ENCODE measurements at places on chromosomes 5 and 9.
A peak's percentile ranks its signal among the peaks of the same experiment; 100 is the strongest.

DNA sequence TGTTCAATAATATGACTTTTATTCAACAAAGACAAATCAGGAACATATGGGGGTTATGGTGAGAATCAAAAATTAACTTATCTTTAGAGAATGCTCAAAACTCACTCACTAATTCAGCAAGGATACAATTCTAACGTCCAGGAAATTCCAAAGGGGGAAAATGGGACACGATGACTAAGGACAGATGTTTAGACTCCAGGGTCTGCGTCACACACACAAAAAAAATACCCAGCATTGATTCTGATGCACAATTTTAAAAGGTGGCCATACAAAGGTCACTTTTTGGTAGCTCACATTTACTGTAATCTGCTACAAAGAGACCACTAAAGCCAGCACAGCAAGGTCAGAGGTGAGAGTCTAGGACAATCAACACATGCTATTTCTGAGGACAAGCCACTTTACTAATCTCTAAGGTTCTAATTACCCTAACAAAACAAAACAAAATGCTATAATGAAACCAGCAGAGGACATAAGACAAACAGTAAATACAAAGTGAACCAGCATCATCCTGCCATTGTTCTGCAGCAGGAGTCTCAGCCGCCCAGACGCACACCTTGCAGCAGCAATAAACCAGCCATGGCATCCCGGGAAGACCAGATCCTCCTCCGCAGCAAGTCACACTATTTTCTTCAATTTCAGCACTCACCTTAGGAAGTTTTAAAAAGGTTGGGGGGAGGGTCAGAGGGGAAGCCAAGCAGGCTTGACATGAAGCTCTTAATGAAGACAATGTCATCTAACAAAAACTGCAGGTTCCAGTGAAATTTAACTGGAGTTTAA is 57.8 kb downstream of the TTC39B start:
- DNase-seq: no peak

- no peak for DNase-seq
These were observed 6.6 kb upstream of the OTULINL start for GRCh38 chr5:14574891-14575508.

GRCh38 chr5:93654676-93655075 is 71.7 kb downstream of the NR2F1 start:
- DNase-seq: no peak

- DNase-seq: no peak
These were observed 115.5 kb downstream of the SLC12A2 start for GRCh38 chr5:128199104-128199503.

DNA sequence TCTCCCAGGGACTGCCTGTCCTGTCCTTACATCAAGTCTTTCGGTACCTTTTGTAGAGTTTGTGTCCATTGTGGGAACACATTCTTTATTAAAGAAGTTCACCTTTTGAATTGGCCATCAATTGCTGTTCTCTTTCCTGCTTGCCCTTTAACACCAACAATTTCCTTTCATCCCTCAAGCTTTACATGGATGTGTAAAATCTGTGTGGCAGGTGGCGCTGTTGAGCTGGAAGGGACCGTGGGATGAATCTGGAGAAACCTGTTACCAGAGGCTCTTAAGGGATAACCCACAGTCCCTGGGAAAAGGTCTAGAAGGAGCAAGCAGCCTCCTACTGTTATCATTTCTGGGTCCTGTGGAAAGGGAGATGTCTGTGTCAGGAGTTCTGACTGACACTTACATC is 7.9 kb upstream of the ZFP62 start:
- DNase-seq: peak; percentile 11

DNA sequence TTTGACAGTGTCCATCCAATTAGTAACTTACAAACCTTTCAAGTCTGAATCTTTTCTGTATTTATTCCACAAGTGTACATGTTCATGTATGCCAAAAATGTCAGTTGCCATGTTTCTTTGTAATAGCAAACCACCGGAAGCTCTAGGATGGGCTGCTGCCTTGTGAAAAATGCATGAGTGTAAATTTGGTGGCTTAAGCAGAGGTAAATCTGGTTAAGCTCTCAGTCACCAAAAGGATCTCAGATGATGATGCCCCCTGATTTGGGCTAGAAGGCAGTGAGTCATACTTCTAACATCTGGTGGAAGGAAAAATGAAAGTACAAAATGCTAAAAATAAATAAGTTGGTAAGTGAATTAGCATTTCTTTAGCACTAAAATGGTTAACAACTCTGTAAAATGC is 567.5 kb downstream of the ELAVL2 start:
- no peak for DNase-seq

- DNase-seq: no peak
These were observed 104.0 kb downstream of the PLCXD3 start for GRCh38 chr5:41406424-41406823.

DNA sequence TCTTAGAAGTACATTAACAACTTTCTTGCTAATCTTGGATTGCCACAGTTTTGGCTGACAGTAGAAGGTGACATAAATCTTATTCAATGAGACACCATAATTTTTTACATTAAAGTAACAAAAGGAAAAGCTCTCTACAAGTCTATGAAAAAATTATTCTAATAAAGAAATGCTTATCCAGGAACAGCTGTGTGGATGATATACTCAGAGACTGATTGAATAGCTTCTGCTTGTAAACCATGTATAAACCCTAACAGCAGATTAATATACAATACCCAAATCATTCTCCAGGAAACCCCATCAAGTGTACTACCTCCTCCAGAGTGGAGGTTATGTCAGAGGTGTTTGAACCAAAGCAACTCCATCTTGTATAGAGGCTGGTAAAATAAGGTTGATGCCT is 581.4 kb upstream of the PTGER4 start:
- DNase-seq: no peak

DNA sequence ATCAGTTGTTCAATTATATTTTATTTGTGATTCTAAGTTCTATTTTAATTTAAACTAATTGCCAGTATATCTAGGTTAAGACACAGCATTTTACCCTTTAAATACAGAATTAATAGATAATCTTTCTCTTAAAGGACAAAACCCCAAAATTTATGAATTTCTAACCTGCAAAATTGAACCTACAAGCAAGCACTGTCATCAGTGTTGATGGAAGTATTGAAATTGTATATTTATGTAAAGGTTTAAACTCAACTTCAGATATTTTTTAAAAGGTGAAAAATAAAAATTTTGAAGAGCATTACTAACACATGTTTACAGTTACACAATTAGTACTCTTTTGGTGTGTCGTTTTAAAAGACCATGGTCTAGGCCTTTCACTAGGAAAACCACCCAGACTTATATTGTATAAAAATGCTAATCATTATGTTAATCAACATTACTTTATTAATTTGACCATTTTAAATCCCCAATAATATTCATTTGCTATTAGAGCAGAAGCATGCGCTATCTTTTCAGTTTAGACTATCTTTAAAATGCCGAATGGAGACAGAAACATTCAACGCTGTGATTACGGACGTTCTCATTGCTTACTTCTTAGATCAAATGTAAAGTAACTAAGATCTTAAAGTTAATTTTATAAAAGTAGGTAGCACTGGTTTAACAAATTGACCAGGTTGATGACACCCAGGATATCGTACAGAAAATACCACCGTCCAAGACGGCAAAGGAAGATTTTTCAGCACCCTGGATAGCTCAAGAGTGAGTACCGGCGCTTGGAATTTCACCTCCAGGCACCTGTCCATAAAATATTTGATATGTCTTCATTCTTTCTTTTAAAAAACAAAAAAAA is 3.2 kb downstream of the OTP start:
- no peak for DNase-seq

DNA sequence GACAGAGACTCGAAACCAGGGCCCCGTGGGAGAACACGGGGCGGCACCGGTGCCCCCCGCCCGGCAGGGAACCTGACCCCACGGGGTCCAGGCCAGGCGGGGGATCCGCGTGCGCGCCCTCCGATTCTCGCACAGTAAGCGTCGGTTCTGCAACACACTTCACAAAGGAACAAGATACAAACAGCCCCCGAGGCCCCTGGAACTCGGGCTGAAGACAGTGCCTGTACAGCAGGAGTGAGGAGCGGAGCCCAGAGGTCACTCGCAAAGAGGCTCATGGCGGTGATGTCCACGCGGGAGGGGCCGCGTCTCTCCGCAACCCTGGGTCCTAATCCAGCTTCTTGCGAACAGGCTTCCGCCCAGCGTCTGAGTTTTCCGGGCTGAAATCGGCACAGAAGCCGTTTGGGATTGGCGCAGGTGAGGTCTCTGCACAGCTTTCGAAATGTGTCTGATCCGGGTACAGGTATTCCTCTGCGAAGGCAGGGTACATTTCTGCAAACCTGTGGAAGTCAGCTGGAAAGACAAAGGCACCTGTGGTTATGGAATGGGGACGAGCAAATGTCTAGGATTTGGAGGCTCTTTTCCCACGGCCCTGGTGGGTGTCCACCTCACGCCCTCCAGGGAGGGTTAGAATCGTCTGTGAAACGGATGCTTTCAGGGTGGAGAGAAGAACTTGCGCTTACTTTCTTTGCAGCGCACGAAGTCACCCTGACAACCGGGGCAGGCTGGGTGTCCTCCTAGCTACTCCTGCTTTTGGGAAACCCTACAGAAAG is 18.3 kb upstream of the SLC6A3 start:
- no peak for DNase-seq

DNA sequence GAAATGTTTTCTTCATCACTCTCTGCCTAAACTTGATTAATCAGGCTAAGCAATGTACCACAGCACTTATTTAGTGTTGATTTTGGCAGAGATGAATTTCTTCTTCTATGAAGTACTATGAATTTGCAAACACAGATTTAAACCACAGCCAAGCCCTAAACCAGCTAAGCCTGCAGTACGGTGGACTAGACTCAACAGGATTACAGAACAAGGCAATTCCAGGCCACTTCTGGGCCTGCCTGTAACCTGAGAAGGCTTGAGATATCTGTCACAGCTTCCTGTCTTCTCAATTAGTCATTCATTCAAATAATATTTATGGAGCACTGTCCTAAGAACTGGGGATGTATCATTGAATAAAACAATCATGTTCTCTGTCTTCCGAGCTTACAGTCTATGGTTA is 32.4 kb upstream of the CAST start:
- DNase-seq: peak; percentile 97
